ENCODE measurements at places on chromosomes 12 and 14.

GRCh38 chr14:68223631-68224030 lies 404.1 kb downstream of the RAD51B start:
- DNase-seq = no peak

DNA sequence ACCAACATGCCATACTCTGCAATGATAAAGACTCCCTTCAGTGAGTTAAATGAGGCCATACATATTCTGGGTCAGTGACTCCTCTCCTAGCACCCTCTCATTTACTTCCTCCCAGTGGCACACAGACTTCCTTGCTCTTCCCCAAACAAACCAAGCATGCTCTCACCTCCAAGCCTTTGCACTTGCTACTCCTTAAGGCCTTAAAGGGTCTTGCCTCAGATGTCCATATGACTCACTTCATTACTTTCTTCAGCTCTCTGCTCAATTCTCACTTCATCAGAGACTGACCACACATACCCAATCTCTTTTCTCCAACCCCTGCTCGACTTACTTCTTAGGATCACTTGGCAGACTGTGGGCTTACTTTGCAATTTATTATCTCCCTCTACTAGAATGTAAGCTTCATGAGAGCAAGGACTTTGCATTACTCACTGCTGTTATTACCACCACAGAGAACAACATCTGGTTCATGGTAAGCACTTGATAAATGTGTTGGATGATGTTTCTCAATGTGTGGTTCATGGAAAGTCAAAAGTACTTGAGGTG lies 22.8 kb downstream of the DDX24 start:
- no peak for DNase-seq

DNA sequence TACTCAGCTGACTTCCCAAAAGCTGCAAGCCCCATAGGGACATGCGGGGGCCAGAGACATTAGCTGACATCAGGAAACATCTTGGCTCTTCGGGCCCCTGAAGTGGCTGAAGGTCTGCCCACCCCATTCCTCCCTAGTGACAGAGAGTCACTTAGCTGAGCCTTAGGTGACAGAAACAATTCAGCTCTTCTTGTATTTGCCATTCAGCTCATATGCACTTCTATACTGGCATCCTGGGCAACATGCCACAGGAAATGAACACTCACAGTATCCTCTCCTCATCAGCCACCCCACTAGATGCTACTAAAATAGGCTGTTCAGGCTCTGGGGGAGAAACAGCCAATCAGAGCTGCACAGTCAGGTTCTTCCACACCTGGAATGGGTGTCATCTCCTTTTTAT lies 3.4 kb downstream of the DCTN2 start:
- no peak for DNase-seq

DNA sequence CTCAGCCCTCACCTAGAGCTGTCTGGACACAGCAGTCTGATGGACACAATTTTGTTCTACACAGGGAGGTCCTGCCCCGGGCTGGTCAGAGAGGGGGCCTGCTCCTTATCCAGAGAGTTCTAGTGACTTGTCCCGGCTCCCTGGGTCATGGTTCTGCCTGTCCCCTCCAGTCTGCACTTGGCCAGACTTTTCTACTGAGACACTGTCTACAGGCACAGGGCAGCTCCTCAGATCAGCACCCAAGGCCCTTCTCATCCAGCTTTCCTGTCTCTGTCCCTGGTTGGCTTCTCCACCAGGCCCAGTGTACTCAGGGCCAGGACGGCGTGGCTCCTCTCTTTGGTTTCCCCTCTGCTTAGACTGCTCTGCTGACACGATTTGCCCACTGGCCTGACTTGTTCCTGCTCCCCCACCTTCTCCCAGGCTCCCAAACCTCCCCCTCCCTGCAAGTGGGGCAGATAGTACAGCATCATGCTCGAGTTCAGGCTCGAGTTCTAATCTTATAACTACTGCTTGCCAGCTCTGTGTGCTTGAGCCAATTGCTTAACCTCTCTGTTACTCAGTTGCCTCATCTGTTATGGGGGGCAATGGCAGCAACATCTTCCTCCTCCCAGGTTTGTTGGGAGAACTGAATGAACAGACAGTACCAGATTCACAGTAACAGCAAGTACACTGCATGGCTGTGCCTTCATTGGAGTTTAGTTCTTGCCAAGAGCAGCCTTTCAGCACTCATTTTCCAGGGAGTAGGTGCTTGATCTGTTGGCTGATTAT lies 22.0 kb upstream of the COL2A1 start:
- DNase-seq = no peak

- DNase-seq = peak; percentile 87
Observed at GRCh38 chr14:76919431-76920330, 93.5 kb downstream of the LRRC74A start.

DNA sequence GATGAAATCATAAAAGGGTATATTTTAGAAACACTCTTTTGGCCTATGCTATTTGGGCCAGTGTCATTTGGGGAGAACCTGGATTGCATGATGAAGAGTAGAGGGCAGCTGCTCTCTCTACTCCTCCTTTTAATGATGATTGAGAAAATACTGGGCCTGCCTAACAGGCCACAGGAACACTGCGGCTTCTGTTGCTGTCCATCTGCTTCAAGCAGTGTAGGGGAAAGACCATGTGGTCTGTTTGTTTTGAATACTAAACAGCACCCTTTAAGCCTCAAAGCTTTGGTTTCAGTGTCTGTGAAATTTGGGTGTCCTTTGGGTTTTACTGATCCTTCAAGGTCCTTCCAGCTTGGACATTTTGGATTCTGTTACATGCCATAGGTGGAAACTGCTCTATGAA lies 78.0 kb downstream of the TTC6 start:
- no peak for DNase-seq

DNA sequence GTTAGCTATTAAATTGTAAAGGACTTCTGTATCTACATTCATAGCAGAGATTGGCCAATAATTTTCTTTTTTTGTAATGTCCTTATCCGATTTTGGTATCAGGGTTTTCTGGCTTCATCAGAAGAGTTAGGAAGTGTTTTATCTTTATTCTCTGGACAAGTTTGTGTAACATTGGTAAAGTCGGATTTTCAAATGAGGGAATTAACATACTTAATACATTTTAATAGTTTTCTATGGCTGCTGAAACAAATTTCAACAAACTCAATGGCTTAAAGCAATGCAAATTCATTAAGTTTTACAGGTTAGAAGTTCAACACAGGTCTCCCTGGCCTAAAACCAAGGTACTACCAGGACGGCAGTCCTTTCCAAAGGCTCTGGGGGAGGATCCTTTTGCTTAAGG lies 13.2 kb upstream of the SLC8A3 start:
- no peak for DNase-seq

GRCh38 chr12:17148706-17149105 lies 542.7 kb upstream of the LMO3 start:
- DNase-seq = peak; percentile 16

DNA sequence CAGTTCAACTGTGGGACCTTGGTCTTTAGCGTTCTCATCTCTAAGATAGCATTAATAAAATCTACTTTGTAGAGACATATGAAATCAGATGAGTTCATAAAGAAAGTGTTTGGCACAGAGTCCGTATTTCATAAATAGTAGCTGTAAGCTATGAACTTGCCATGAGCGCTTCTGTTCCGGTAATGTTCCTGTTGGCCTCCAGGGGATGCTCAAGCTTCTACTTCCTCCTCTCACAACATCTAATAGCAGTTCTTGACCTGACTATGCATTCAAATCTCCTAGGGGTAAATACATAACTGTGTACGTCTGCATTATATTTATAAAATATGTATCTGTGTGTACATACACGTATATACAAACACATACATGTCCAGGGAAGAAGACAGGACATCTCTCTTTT lies 288.2 kb upstream of the TMPO start:
- no peak for DNase-seq

GRCh38 chr14:72824051-72824450 lies 69.8 kb downstream of the DPF3 start:
- no peak for DNase-seq

DNA sequence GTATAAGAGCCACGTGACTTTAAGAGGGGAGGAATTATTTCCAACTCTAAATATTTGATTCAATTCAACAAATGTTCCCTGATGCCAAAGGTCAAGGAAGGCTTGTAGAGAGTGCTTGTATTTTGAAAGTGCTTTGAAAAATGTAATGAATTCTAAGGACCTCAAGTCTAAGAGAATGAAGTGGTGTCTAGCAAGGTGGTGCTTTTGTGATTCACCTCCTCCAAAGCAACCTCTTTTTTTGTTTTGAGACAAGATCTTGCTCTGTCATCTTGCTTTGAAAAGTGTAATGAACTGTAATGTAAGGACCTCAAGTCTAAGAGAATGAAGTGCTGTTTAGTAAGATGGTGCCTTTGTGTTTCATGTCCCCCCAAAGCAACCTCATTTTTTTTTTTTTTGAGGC lies 13.7 kb downstream of the AK7 start:
- DNase-seq = no peak

DNA sequence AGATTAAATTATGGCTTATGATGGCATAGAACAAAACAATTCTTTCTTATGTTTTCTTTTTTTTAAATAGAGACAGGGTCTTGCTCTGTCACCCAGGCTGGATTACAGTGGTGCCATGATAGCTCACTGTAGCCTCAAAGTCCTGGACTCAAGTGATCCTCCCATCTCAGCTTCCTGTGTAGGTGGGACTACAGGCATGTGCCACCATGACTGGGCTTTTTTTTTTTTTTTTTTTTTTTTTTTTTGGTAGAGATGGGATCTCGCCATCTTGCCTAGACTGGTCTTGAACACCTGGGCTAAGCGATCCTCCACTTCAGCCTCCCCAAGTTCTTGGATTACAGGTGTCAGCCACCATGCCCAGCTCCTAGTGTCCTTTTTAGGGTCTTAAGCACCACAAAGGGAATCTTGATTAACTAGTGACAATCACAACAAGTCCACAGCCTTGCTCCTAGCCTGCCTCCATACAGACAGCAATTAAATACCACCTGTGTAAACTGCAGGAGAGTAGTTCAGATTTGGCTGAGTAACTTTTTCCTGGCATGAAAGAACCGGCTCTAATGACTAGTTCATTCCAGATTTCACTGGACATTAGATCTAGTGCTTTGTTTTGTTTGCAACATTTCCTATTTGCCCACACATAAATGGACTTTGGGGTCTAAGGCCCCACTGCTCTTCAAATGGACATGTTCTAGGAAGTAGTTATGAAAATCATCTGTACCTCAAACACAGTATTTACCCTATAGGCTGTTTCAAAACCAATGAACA lies 61.6 kb downstream of the SH2B3 start:
- DNase-seq = no peak

GRCh38 chr12:113874999-113875561 lies 91.0 kb downstream of the RBM19 start:
- no peak for DNase-seq

- no peak for DNase-seq
Observed at GRCh38 chr12:59040656-59041055, 120.4 kb upstream of the LRIG3 start.

- no peak for DNase-seq
Observed at GRCh38 chr12:56082382-56082781, 2.4 kb downstream of the ERBB3 start.

DNA sequence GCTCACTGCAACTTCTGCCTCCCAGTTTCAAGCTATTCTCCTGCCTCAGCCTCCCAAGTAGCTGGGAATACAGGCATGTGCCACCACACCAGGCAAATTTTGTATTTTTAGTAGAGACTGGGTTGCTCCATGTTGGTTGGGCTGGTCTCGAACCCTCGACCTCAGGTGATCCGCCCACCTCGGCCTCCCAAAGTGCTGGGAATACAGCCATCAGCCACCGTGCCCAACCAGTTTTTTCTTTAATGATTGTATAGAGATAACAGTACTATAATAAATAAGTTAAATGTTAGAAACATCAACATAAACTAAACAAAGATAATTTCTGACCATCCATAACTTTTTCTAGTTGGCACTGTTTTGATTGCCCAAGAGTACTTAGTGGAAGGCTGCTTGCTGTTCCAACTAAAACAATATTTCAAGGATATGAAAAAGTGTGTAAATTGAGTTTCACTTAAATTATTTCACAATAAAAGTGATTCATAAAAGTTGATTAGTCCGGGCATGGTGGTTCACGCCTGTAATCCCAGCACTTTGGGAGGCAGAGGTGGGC lies 5.6 kb downstream of the GON7 start:
- DNase-seq = no peak

DNA sequence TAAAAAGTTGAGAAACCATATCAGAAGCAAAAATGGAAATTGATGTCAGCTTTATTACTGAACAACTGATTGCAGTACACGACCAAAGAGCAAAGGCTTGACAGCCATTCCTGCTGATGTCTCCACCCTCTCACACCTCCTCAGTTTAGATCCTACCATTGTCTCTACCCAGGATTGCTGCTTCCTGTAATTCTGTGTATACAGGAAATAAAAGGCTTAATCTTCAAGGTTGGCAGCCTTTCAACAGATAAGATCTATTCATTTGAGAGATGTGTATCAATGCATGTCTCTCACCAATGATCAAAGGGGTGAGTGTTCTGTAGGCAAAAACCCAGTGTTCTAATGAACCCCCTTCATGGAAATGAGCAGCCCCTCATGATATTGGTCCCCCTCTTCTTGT lies 27.0 kb downstream of the SLCO1C1 start:
- DNase-seq = no peak

DNA sequence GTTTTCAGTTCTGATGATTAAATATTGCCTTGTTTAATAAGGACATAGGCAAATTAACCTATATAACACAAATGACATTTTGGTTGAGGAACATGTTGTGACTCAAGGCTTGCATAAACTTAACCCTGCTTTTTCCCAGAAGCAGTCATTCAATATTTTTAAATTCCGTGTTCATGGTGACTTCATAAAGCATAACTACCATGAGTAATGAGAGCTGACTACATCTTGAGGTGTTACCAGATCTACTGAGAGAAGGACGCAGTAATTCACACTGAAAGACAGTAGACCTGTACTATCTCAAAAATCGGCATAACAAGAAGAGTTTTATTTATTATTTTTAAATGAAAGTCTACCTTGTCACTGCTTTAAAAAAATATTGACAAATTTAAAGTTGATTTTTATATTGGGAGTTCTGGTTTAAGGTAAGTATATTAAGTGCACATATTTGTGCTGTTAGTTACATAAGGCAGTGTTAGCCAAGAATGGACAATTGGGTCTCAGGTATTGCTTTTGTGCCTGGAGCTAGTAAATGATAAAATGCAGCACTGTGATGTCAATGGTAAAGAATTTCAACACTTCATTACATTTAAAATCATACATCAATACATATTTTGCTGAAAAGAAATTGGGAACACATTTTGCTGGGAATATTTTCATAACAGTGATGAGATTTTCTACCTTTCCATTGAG lies 1198.5 kb downstream of the FSCB start:
- no peak for DNase-seq

GRCh38 chr14:106395456-106396050 lies 869.2 kb downstream of the TMEM121 start:
- DNase-seq = no peak

- DNase-seq = no peak
Observed at GRCh38 chr12:14893506-14894250, 8.0 kb upstream of the MGP start.

- no peak for DNase-seq
Observed at GRCh38 chr12:116478243-116478773, 80.9 kb upstream of the MAP1LC3B2 start.

- no peak for DNase-seq
Observed at GRCh38 chr12:124497039-124497438, 70.4 kb downstream of the NCOR2 start.

DNA sequence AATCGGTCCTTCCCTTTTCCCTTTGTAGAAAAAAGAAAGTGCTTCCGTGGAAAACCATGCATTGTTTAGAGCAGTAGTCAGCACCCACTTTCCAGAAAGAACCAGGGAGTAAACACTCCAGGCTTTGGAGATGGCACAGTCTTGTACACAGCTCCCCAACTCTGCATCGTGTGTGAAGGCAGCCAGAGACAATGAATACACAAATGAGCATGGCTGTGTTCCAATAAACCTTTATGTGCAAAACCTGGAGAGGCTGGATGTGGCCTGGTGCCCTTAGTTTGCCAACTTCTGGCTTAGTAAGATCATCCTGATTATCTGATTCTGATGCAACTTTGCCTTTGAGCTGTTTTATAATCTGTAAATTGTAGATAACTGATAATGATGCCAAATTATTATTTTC lies 463.4 kb upstream of the TMEM132C start:
- DNase-seq = no peak

All from NCI-H2107 (cell line).